C1 segment of cervical spinal cord (tissue), 14 donors: ENCODE measurements at places on chromosomes 7 and 10.

GRCh38 chr7:100680576-100681271, 7.2 kb downstream of the GNB2 start:
- DNase-seq = no peak

GRCh38 chr10:123962756-123963530, 71.3 kb upstream of the CPXM2 start:
- DNase-seq = no peak

DNA sequence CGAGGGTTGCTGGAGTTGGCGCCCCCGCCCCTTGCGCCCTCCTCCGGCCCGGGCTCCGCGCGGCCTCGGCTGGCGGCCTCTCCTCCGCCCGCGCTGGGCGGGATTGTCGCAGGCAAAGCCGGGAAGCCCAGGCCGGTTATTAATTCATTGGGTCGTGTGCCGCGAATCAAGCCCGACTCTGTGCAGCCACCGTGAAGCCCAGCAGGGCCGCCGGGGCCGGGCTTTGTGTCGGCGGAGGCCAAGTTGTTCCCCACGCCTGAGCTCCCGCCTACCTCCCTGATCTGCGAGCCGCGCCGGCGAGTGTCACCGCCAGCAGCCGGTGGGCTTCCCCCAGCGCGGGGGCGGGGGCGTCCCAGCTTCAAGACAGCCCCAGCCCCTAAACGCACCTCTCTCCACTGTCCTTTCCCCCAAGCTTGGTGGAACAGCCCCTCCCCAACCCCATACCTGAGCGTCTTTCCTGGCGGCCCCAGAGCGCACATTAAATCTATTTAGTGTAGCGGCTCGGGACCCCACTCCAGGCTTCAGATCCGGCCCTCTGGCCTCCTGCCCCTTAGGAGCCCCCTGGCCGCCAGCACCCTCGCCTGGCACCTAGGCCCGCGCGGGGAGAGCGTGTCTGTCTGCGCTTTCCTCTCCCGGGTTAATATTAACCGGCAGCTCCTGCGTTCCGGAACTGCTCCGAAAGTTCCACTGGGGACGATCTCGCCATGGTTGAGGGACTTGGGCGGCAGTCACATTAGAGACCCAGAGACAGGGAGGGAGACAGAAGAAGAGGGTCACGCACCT, 3.5 kb downstream of the SHH start:
- no peak for DNase-seq

DNA sequence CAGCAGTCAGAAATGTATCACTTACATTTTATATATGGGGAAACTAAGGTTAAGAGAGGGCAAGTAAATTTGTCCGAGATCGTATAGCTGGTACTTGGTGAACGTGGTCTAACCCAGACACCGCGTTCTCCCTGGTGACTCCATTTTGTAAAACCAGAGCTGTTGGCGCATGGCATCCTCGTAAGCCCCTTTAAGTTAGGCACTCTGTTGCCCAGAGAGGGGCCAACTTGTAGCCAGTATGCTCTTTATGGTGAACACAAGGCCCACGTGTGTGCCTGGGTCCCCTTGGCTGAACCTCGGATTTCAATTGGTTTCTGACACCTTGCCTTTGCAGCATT, 39.7 kb upstream of the ZNF518A start:
- no peak for DNase-seq

- no peak for DNase-seq
Measured at GRCh38 chr7:40400525-40400924, 265.7 kb downstream of the SUGCT start.

GRCh38 chr7:90678986-90679385, 82.9 kb downstream of the CDK14 start:
- DNase-seq = no peak
